Tibial artery (tissue), 4 donors: ENCODE measurements at places on chromosomes 7 and 10.

DNA sequence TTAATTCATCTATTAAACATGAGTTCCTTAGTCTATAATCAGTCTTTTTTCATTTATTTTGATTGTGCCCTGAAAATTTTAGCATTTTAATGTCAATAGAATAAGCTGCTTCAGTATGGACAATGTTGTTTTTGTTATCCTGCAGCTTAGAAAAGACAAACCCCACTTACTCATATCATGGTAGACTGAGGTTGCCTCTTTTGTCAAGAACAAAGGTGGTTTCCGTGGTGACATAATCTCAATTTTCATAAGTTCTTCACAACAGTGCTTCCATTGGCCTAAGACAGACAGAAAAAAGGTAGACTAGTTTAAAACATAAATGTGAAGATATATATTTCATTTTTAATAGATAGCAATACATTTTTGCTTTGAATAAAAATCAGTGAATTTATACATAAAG lies 69.1 kb downstream of the RTKN2 start:
- H3K4me1 ChIP-seq: no peaks in the 10 kb centered on the region
- DNase-seq: no peak
- H3K27ac ChIP-seq: no peak overlapping the region
- no peaks in the 10 kb centered on the region for H3K36me3 ChIP-seq
- no peak overlapping the region for H3K4me3 ChIP-seq

- no peak overlapping the region for H3K27ac ChIP-seq
- no peaks in the 10 kb centered on the region for H3K27me3 ChIP-seq
- DNase-seq: no peak
- H3K4me3 ChIP-seq: no peak overlapping the region
- H3K36me3 ChIP-seq: no peaks in the 10 kb centered on the region
- H3K4me1 ChIP-seq: no peaks in the 10 kb centered on the region
Measured at GRCh38 chr7:95209788-95210187, 114.5 kb downstream of the PON1 start.

GRCh38 chr10:7475046-7475911 lies 64.4 kb upstream of the SFMBT2 start:
- no peaks in the 10 kb centered on the region for H3K27me3 ChIP-seq
- H3K4me1 ChIP-seq: peaks cover 9% of the 10 kb centered on the region
- no peak overlapping the region for H3K4me3 ChIP-seq
- no peaks in the 10 kb centered on the region for H3K36me3 ChIP-seq

GRCh38 chr7:26278770-26279169 lies 12.9 kb upstream of the SNX10 start:
- H3K4me3 ChIP-seq: no peak overlapping the region
- no peaks in the 10 kb centered on the region for H3K36me3 ChIP-seq
- no peak for DNase-seq
- H3K27ac ChIP-seq: no peak overlapping the region

- H3K36me3 ChIP-seq: no peaks in the 10 kb centered on the region
- H3K4me3 ChIP-seq: no peak overlapping the region
- DNase-seq: no peak
- no peaks in the 10 kb centered on the region for H3K27me3 ChIP-seq
Measured at GRCh38 chr7:130351791-130352090, 7.1 kb downstream of the CPA5 start.

GRCh38 chr7:11133436-11133959 lies 159.8 kb downstream of the PHF14 start:
- H3K27me3 ChIP-seq: no peaks in the 10 kb centered on the region
- DNase-seq: no peak
- H3K4me3 ChIP-seq: no peak overlapping the region

DNA sequence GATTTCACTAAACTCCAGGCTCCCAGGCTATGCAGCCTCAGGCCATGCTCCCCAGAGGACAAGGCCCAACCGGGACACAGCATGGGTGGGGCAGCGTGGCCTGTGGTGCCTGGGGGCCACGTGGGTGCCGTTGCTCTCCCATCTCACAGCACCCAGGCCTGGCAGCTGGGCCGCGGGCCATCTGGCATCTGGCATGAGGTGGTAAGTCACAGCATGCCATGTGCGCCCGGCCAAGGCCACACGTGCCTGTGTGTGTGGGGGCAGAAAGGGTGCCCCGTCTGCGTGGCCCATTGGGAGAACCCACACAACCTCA lies 204.1 kb downstream of the EBF3 start:
- peaks cover 16% of the 10 kb centered on the region for H3K36me3 ChIP-seq
- H3K27me3 ChIP-seq: no peaks in the 10 kb centered on the region
- no peak for DNase-seq
- H3K4me3 ChIP-seq: no peak overlapping the region

GRCh38 chr10:124559372-124560132 lies 97.9 kb downstream of the LHPP start:
- no peaks in the 10 kb centered on the region for H3K36me3 ChIP-seq
- DNase-seq: peak; percentile 60
- peak overlapping the region; percentile 77 for H3K27ac ChIP-seq
- no peak overlapping the region for H3K4me3 ChIP-seq

GRCh38 chr10:75304741-75305390 lies 69.1 kb upstream of the COMTD1 start:
- no peak for DNase-seq
- H3K4me1 ChIP-seq: no peaks in the 10 kb centered on the region
- no peak overlapping the region for H3K27ac ChIP-seq
- H3K27me3 ChIP-seq: no peaks in the 10 kb centered on the region
- H3K4me3 ChIP-seq: no peak overlapping the region
- H3K36me3 ChIP-seq: no peaks in the 10 kb centered on the region

DNA sequence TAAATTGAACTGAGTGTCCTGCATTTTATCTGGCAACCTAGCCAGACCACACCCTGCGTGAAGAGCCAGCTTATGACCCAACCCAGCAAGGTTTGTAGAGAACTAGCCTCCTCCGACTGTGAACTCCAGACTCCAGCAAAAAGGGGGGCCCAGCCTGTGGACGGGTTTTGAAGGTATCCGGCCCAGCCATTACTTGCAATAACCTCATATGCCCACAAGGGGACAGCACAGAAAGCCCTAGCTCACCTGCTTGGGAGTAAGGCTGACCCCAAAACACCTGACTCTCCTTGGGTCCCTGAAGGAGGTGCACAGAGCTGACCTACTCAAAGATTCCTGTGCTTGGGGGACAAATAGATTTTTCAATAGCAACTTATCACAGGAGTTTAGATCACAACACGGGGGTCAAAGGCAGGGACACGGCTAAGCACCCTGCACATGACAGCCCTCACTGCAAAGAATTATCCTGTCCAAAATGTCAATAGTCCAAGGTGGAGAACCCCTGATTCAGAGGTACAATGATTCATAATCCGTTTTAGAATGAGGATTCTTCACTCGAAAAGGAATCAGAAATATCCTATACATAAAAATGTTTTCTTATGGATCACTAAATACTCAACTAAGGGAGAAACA lies 4.6 kb downstream of the TRPV6 start:
- no peak overlapping the region for H3K27ac ChIP-seq
- peaks cover 7% of the 10 kb centered on the region for H3K36me3 ChIP-seq
- no peak overlapping the region for H3K4me3 ChIP-seq
- no peaks in the 10 kb centered on the region for H3K4me1 ChIP-seq
- peaks cover 39% of the 10 kb centered on the region for H3K27me3 ChIP-seq

- DNase-seq: no peak
- H3K27me3 ChIP-seq: no peaks in the 10 kb centered on the region
- H3K4me3 ChIP-seq: no peak overlapping the region
- H3K27ac ChIP-seq: no peak overlapping the region
- no peaks in the 10 kb centered on the region for H3K4me1 ChIP-seq
- no peaks in the 10 kb centered on the region for H3K36me3 ChIP-seq
Measured at GRCh38 chr7:79692015-79692414, 238.5 kb upstream of the MAGI2 start.

DNA sequence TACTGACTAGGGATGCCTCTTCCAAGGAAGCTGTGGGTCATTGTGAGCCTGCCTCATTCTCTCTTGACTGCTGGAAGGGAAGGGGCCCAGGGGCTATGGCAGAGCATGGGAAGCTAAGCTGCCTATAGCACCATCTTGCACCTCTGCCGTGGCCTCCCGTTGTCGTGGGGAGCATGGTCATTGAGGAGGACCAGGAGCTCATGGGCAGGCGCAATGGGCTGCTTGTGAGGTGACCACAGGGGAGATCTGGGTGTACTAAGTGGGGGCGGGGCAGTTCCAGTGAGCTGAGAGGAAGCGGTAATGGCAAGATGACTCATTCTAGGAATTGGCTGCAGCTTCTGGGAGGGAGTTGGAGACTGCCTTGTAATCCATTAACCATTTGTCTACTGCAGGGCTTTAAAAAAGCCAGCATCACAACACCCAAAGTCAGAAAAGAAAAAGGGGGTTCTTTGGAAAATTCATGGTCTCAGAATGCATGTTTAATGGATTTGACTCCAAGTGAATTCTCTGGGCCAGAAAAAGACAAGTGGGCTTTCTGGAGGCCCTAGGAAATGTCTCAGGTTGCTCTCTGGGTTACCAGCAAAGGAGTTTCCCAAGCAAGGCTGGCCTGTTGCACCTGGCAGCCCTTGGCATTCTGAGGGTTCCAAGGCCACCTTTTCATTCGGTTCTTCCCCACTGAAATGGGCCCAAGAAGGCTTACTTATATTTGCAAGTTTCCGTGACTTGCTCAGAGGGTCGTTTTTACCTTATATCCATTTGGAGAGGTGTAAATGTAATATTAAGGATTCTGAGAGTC lies 3.6 kb downstream of the DUSP5 start:
- peak; percentile 88 for DNase-seq
- H3K36me3 ChIP-seq: no peaks in the 10 kb centered on the region
- no peak overlapping the region for H3K4me3 ChIP-seq
- peaks cover 32% of the 10 kb centered on the region for H3K4me1 ChIP-seq
- H3K27ac ChIP-seq: peak overlapping the region; percentile 29
- H3K27me3 ChIP-seq: no peaks in the 10 kb centered on the region

DNA sequence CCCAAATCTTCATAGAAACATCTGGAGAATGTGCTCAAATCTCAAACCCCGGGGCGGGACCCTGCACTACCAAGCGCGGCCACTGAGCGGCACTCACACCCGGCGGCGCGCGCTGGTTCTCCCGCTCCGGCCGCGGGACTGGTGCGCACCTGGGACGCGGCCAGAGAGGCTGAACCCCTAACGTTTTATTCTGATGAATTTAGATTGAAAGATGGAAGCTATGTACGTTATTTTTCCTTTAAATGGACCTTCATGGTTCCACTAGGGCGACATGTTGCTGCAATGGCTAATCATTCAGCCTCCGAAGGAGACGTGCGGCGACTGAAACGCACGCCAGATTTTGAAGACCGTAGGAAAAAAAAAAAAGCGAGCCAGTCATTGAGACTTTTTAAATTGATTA lies 107.0 kb upstream of the INSIG1 start:
- DNase-seq: no peak
- H3K27ac ChIP-seq: no peak overlapping the region
- H3K36me3 ChIP-seq: no peaks in the 10 kb centered on the region
- no peaks in the 10 kb centered on the region for H3K27me3 ChIP-seq

DNA sequence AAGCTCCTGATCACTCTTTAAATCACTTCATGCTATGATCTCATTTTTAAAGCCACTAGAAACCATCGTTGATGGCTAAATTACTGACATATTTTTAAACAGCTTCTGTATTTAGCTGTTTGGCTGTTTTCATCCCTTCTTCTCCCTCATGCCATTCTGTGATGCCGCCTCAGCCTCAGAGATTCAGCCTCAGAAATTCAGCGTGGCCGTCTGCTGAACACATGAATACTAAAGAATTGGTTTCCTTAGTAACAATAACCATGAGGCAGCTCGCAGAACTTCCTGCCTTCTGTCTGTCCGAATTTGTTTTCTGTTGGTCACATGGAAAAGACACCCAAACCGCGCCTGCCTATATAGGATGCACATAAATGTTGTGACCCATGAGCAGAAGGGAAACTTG lies 31.0 kb upstream of the FZD1 start:
- no peak overlapping the region for H3K27ac ChIP-seq
- DNase-seq: no peak
- H3K4me3 ChIP-seq: no peak overlapping the region
- no peaks in the 10 kb centered on the region for H3K27me3 ChIP-seq
- H3K4me1 ChIP-seq: no peaks in the 10 kb centered on the region
- H3K36me3 ChIP-seq: no peaks in the 10 kb centered on the region

DNA sequence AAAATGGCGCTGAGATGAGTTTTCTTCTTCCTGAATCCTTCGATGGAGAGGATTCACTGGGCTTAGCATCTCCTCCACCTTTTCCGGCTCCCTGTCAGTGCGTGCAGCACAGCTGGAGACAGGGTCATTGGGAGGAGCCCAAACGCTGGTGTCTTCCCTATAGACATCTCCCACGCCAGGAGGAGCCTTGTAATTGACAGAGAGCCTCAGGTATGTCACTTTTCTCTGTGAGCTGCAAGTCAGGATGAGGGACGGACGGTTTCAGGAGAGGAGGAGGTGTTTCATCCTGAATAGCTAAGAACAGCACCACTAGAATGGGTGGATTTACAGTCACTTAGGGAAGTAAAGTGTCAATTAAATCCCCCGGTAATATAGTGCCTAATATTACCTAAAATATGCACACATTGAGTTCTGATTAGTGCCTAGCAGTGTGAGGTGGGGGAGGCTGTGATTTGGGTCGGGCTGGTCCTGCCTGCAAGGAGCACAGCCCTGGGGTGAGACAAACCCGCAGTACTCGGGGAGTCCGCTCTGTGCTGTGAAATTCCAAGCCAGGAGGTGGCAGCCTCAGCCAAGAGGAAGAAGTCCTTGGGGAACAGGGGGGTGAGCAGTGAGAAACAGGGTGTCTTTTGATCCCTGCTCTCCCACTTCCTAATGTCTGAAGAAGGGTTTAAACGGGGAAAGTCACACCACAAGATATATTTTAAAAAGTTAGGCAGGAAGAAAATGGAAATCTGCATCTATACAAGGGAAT lies 28.2 kb downstream of the IL15RA start:
- no peak overlapping the region for H3K27ac ChIP-seq
- H3K4me3 ChIP-seq: no peak overlapping the region
- peak; percentile 45 for DNase-seq
- no peaks in the 10 kb centered on the region for H3K36me3 ChIP-seq
- H3K4me1 ChIP-seq: peaks cover 11% of the 10 kb centered on the region

GRCh38 chr10:93211991-93212390 lies 138.3 kb downstream of the CYP26A1 start:
- H3K27me3 ChIP-seq: no peaks in the 10 kb centered on the region
- no peak overlapping the region for H3K4me3 ChIP-seq
- no peak for DNase-seq
- no peaks in the 10 kb centered on the region for H3K36me3 ChIP-seq
- no peak overlapping the region for H3K27ac ChIP-seq
- H3K4me1 ChIP-seq: peaks cover 11% of the 10 kb centered on the region

GRCh38 chr10:28628184-28628893 lies 49.0 kb upstream of the BAMBI start:
- H3K4me1 ChIP-seq: peaks cover 5% of the 10 kb centered on the region
- no peak overlapping the region for H3K4me3 ChIP-seq

GRCh38 chr10:100204370-100204769 lies 18.5 kb upstream of the ERLIN1 start:
- no peak overlapping the region for H3K4me3 ChIP-seq
- H3K27me3 ChIP-seq: no peaks in the 10 kb centered on the region
- no peaks in the 10 kb centered on the region for H3K4me1 ChIP-seq
- H3K27ac ChIP-seq: no peak overlapping the region
- H3K36me3 ChIP-seq: peaks cover 96% of the 10 kb centered on the region
